ENCODE measurements at places on chromosomes 6 and 20.

DNA sequence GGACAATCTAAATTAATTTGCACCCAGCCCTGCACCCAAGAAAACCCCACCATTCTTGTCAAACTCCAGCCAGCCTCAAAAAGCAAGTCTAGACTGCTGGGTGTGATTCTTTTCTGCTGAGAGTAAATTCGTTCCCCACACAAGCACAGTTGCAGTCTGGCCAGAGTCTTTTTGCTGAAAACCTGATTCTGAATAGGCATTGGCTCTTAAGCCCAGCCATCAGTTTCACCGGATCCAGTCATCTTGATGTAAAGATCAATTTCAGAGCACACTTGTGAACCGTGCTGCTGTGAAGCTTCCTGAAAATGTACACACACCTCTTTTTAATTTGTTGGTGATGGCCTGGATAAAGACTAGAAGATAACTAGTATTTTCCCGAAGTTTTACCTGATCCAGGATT, 159.4 kb upstream of the GGTLC1 start:
- no peak for DNase-seq

GRCh38 chr20:50308513-50309279, 118.1 kb downstream of the CEBPB start:
- DNase-seq, result peak; percentile 100

DNA sequence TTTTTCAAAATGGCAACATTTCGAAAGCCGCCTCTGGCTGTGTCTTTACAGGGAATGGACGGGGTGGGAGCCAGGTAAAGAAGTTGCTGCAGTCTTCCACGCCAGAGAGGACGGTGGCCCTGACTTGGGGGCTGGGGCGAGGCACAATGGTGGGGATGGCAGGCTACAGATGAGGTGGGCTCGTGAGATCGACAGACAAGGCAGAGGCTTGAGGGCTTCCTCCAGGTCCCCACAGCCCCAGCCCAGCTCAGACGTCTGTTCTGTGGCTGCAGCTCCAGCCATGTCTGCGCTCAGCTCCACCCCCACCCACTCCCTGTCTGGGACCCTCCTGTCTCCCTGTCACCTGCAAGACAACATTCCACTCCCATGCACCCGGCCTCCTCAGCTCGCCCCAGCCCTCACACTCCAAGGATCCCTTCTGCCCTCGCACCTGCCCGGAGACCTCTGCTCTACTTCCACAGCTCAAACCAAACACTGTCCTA, 7.4 kb upstream of the C20orf144 start:
- DNase-seq, result no peak

DNA sequence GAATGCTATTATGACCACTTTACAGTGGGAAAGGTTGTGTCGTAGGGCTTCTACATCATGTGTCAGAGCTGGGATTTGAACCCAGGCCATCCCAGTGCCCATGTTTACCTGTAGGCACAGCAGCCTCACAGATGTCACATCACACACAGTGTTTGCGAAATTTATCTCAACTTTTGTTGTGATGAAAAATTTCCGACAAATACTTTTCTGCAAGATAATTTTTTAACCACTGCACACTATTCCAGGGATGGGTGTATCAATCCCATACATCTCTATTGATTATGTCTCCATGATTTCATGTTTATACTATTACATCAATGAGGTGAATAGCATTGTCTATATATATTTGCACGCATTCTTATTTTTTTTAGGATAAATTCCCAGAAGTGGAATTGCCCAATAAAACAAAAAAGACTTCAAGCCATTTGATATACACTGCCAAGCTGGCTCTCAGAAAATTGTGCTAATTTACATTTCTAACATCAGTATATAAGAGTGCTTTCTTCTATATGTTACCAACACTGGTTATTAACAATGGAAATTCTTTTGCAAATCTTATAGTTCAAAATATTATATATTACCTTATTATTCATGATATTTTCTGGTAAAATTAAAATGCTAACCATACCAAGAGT, 189.1 kb upstream of the ZNF217 start:
- DNase-seq, result peak; percentile 20

DNA sequence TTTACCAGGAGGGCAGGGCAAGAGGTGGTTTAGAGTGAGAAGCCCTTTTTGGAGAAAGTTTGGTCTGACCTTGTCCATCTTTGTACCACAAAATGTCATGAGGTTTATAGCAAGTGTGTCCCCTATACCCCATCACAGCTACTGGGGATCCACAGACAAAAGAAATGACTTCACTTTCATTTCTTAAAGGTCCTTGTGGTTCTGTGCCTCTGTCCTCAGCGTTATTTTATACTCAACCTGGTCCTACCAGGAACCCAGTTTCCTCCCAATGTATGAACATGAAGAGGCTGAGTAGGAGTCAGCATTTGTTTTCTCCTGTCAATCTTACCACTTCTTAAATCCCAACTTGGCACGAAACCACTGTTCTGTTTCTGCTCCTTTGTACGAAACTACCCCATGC, 157.6 kb downstream of the NFATC2 start:
- DNase-seq, result peak; percentile 2

DNA sequence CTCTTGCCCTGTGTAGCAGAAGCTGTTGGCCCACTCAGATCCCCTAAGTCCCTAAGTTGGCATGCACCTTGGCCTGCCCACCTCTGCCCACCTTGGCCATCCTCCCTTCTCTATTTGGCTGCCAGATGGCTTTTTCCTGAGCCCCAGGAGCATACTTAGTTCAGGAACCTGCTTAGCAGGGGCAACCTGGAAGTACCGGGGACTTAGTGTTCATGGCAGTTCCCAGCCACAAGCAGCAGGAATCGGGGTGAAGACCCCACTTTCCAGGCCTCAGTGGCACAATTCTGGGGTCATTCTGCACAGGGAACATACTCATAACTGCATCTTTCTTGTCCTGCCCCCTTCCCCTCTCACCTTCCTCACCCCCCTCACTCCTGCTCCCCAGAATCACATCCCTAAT, 158.0 kb upstream of the PMEPA1 start:
- DNase-seq, result no peak

DNA sequence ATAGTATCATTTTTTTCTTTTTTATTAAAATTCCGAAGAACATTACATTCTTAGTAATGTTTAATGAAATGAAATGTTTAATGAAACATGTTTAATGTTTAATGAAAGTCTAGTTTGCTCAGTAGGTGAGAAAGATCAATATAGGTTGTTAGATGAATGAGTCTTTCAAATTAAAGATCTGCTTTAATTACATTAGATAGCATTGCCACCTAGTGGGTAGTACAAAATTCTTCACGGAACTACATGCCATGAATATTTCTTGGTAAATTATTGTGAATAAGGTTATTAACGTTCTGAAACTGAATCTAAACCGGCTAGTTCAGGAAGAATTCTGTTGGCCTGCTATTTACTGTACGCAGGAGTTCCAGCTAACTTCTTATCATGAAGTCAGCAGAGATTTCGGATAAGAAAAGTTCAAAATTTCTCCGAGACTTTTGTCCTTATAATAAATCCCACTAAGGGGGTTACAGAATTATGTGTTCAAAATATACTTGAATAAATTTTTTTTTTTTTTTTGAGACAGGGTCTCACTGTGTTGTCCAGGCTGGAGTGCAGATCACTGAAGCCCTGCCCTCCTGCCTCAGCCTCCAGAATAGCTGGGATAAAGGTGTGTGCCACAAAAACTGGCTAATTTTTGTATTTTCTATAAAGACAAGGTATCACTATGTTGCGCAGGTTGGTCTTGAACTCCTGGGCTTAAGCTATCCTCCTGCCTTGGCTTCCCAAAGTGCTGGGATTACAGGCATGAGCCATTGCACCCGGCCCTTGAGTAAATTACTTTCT, 7.9 kb upstream of the GMNN start:
- no peak for DNase-seq

GRCh38 chr6:105431226-105431625, 28.3 kb upstream of the PREP start:
- DNase-seq, result no peak

- no peak for DNase-seq
Observed at GRCh38 chr6:131163886-131164285, 28.6 kb downstream of the AKAP7 start.

DNA sequence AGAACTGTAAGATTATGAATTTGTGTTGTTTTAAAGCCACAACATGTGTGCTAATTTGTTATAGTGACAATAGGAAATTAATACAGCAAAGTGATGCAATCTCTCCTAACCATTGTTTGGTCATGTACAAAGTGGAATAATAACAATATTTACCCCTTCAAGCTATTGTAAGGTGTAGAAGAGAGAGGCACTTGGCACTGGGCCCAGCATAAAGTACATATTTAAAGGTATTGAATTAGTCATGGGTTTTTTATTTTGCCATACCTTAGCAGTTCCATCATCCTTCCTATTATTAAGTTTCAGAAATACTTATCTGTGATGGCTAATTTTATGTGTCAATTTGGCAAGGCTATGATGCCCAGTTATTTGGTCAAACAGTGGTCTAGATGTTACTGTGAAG, 322.4 kb upstream of the TSHZ2 start:
- DNase-seq, result peak; percentile 97

GRCh38 chr6:44104481-44105021, 22.7 kb downstream of the MRPL14 start:
- no peak for DNase-seq

- no peak for DNase-seq
Observed at GRCh38 chr20:8646033-8646441, 422.9 kb upstream of the PLCB4 start.

GRCh38 chr6:133748628-133749027, 140.3 kb upstream of the TCF21 start:
- no peak for DNase-seq

GRCh38 chr6:38149531-38149930, 330.0 kb downstream of the ZFAND3 start:
- DNase-seq, result no peak

DNA sequence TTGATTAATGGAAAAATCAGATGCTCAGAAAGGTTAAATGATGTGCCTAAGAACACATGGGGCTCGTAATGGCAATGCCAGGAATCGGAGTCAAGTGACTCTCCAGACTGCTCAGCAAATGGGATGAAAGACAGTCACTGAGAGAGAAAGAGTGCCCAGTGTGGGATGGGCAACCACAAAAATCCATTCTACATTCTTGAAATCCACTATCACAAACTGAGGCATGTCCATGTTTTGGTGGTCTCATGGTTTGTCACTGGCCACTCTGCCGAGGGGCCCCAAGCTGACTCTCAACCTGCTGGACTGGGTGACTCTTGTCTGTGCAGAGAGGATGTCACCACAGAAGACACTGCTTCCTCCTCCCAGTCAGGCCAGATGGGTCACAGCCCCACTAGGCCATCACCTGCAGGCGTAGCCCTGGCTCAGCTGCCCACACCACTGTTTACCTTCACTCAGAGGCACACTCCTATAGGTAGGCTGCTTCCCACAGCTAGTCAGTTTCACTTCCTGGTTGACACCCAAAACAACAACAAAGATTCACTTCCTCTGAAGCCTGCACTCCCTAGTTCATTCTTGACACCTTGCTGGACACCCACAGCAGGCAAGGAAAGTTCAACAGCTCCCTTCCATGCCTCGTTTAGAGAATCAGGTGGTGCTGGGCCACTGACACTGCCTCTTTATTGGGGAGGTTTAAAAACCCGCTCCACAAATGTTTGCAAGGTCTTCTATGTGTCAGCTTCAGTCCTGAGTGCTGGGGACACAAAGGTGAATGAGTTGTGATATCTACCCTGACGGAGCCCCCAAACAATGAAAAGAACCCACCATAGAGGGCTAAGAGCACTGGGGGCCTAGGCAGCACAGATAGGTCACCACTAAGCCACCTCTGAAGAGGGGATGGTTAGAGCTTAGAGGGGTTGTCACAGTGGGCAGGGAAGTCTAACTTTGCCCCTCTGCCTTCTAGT, 21.7 kb downstream of the MAP1LC3A start:
- peak; percentile 76 for DNase-seq

DNA sequence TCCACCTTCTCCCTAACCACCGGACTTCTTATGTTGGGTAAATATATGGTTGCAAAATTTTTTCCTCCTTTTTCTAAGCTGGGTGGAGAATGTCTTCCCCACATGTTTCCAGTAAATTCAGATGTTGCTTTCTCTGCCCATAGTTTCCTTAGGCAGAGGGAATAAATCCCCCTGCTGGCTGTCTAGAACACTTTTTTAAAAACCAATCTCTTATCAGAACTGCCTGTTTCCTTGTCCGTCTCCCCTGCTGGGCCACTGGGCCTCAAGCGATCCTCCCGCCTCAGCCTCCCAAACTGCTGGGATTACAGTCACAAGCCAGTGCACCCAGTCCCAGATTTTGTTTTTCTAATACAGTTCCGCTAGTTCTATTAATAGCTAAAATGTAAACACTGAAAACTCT, 9.9 kb upstream of the WFDC2 start:
- DNase-seq, result no peak

DNA sequence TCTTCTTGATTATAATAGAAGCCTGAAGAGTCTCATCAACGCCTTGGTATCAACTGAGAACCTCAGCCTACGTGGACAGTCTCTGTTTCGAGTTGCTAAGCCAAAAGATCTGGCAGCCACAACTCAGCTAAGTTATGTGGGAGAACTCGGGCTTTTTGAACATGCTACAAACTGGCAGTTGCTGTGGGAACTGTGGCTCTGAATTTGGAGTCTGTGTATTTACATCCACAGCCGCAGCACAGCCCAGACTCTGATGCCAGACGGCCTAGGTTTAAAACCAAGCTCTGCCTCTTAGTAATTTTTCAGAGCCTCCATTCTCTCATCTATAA, 35.8 kb downstream of the RIPOR2 start:
- no peak for DNase-seq

GRCh38 chr6:26472549-26473290, 15.0 kb downstream of the BTN2A1 start:
- no peak for DNase-seq

DNA sequence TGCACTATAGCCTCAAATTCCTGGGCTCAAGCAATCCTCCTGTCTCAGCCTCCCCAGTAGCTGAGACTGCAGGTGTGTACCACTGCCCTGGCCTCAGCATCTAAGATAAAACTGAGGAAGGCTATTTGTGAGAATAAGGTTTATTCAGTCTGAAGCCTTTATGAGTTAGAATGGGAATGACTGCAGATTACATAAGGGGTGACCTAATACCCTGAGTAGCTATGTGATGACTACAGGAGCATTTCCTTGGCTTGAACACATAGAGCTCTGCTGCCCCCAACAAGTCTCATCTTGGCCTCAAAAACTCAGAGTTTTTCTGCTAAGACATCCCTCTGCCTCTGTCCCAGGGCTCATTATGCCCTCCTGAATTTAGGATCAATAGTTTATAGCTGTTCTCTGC, 7.6 kb downstream of the GSS start:
- no peak for DNase-seq

DNA sequence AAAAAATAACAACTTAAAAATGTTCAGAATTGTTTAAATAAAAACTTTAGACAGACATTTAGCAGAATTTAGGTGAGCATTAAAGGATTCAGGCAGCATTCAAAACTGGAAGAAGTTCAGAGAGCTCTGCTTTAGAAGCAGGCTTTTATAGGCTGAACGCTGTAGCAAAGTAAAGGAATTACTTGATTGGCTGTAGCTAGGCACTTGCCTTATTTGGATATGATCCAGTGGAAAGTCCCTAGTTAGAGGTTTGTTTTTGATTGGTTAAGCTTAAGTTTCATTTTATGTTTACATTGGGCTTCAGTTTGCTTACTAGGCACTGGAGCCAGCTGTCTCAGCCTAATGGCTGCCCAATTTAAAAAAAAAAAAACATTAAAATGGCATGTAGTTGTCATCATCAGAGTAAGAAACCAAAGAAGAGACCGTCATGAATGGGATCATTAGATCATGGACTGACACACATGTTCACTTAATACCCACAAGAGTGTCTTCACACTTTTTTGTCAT, 65.1 kb downstream of the CBFA2T2 start:
- DNase-seq, result no peak
